Activated effector memory CD4-positive, alpha-beta T cell treated with Interleukin-2 at 50 U/mL for 16 hours (primary cell): ENCODE measurements at places on chromosomes 1 and 21.

GRCh38 chr1:150973836-150974579, 627 bp downstream of the CERS2 start:
- peak; percentile 35 for DNase-seq

- DNase-seq = no peak
These were observed 29.9 kb downstream of the PIK3C2B start for GRCh38 chr1:204464701-204465100.

- peak; percentile 35 for DNase-seq
These were observed at the start of gene HPDL for GRCh38 chr1:45326627-45327623. HPDL (plus strand) TSS chr1:45326895; CDS start chr1:45327149, 254 bp downstream.

GRCh38 chr1:98034505-98034904, 113.7 kb upstream of the DPYD start:
- no peak for DNase-seq

- no peak for DNase-seq
These were observed 24.8 kb upstream of the GBP6 start for GRCh38 chr1:89339039-89339438.

GRCh38 chr1:14800500-14801076, 202.1 kb downstream of the KAZN start:
- no peak for DNase-seq

GRCh38 chr1:18384059-18384458, 96.7 kb upstream of the KLHDC7A start:
- no peak for DNase-seq

DNA sequence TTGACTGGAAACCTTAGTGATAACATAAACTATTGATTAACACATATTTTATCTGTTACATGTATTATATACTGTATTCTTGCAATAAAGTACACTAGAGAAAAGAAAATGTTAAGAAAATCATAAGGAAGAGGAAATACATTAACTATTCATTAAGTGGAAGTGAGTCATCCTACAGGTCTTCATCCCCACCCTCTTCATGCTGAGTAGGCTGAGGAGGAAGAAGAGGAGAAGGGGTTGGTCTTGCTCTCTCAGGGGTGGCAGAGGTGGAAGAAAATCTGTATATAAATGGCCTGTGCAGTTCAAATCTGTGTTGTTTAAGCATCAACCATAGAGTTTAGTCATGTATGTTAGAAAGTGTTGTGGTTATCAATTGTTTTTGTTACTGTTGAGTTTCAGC, 66.1 kb upstream of the CHODL start:
- no peak for DNase-seq

- DNase-seq = no peak
These were observed 21.1 kb upstream of the PDE9A start for GRCh38 chr21:42632336-42632751.

- DNase-seq = no peak
These were observed 1114.2 kb downstream of the PLA2G4A start for GRCh38 chr1:187942986-187943385.

DNA sequence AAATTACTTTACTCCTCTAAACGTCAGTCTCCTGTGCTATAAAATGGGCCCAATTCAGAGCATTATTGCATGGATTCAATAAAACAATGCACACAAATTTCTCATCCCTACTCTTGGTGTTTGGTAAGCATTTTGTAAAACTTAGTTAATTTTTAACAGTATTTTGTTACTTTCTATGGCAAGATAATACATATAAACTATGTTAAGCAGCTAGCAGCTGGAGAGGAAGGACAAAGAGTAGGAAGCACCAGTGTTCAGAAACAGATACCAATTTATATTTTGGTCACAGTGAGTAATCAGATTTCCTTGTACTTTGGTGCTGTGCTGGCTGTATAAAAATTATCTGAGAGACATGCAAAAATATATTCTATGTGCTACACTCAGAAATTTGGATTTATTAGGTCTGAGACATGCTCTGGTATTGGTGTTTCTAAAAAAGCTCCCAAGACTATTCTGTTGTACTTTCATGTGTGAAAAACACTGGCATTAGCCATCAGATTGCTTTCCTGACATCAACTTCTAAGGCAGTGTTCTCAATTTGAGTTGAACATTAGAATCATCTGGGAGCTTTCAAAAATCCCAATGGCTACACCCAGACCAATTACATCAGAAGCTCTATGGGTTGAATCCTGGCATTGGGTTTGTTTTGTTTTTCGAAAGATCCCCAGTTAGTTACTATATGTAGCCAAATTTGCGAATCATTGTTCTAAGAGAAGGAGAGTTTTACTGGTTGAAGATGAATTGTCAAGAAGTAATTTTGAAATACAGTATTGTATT, 100.3 kb upstream of the C1orf87 start:
- DNase-seq = no peak

- no peak for DNase-seq
These were observed 503 bp upstream of the SRSF11 start for GRCh38 chr1:70220517-70221237.

DNA sequence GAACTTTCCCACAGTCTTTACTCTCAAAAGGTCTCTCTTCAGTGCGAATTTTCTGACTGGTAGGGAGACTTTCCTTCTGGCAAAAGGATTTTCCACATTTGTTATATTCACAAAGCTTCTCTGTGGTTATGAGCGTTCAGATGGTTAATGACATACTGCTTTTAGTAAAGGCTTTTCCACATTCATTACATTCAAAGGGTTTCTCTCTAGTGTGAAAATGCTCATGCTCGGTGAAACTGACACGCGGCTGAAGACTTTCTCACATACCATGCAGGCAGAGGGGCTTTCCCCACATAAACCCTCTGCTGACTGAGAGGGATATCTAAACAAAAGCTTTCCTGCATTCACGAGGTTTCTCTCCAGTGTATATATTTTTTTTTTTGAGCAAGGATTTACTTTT, 9.9 kb upstream of the KLF18 start:
- no peak for DNase-seq

- no peak for DNase-seq
These were observed 25.3 kb downstream of the FMO2 start for GRCh38 chr1:171210355-171210754.

GRCh38 chr1:223486932-223487886, 94.0 kb downstream of the CCDC185 start:
- no peak for DNase-seq
